ENCODE measurements at places on chromosomes 7 and 10. TPM values are rescaled to one million over a fixed set of nuclear protein-coding genes. Genes with fewer than 3 reads are reported as not detected.

Gene NFKB2
- polyA plus RNA-seq: 22.7 TPM

Gene MOSPD3
- polyA plus RNA-seq: 13.7 TPM

Gene PODXL
- polyA plus RNA-seq: 26.9 TPM

Gene ASAH2B
- 12.5 TPM for polyA plus RNA-seq

GRCh38 chr7:46150202-46150601 lies 229.1 kb upstream of the IGFBP3 start:
- no peaks in the 10 kb centered on the region for H3K36me3 ChIP-seq
- no peak overlapping the region for H3K27ac ChIP-seq
- no peaks in the 10 kb centered on the region for H3K27me3 ChIP-seq
- H3K4me3 ChIP-seq: no peak overlapping the region
- peaks cover 13% of the 10 kb centered on the region for H3K4me1 ChIP-seq

DNA sequence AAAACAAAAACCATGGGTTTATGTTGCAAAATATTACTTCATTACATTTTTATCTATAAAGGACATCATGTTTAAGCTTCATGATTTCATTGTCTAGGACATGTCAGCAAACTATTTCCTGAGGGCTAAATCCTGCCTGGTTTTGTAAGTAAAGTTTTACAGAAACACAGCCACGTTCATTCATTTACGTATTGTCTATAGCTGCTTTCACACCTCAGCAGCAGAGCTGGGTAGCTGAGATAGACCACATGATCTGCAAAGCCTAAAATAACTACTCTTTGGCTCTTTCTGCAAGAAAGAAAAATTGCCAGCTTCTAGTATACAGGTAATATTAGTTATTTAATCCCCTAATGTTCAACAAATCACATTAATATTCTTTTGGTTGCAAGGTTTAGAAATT lies 12.7 kb upstream of the PIP4K2A start:
- no peaks in the 10 kb centered on the region for H3K36me3 ChIP-seq
- DNase-seq: no peak
- H3K4me3 ChIP-seq: no peak overlapping the region

- H3K27ac ChIP-seq: no peak overlapping the region
- DNase-seq: no peak
- H3K27me3 ChIP-seq: no peaks in the 10 kb centered on the region
- no peaks in the 10 kb centered on the region for H3K36me3 ChIP-seq
- no peak overlapping the region for H3K4me3 ChIP-seq
Measured at GRCh38 chr10:76432016-76433012, 1000.9 kb downstream of the LRMDA start.

DNA sequence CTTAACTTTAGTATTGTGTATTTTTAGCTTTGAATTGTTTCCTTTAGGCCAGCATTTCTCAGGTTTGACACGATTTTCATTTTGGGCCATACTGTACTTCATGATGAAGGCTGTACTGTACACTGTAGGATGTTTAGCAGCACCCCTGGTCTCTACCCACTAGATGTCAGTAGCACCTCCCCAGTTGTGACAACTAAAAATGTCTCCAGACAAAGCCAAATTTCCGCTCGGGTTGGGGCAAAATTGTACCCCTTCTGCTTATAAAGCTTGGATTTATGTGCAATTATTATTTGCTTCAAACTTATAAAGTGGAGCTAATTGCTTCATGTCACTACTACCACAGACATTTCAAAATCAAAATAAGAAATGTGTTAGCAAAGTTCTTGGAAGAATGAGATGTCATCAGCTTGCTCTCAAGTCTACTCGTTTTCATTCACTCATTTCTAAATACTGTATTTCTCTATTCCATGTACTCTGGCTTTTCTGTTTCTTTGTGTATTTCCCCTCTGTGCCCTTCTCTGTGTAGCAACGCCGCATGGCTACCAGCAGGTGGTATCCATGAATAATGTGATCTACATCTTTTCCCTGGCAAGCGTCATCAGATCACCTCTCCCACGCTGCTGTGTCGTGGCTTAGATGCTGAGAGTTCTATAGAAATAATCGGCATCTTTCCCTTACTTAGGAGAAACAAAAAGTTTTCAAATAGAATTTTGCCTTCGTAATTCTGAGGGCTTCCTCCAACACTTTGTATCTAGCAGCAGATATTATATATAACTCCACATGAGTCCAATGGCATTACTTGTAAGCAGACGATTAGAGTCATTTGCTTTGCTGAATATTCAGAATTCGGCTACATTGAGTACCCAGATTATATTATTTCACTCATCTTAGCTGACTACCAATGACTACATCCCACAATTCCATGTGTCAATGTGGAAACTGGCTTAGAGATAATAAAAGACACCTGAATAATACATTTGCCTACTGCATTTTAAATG lies 47.8 kb upstream of the CALCR start:
- H3K27me3 ChIP-seq: no peaks in the 10 kb centered on the region
- H3K4me3 ChIP-seq: no peak overlapping the region
- H3K4me1 ChIP-seq: no peaks in the 10 kb centered on the region
- no peaks in the 10 kb centered on the region for H3K36me3 ChIP-seq
- peak; percentile 5 for DNase-seq

DNA sequence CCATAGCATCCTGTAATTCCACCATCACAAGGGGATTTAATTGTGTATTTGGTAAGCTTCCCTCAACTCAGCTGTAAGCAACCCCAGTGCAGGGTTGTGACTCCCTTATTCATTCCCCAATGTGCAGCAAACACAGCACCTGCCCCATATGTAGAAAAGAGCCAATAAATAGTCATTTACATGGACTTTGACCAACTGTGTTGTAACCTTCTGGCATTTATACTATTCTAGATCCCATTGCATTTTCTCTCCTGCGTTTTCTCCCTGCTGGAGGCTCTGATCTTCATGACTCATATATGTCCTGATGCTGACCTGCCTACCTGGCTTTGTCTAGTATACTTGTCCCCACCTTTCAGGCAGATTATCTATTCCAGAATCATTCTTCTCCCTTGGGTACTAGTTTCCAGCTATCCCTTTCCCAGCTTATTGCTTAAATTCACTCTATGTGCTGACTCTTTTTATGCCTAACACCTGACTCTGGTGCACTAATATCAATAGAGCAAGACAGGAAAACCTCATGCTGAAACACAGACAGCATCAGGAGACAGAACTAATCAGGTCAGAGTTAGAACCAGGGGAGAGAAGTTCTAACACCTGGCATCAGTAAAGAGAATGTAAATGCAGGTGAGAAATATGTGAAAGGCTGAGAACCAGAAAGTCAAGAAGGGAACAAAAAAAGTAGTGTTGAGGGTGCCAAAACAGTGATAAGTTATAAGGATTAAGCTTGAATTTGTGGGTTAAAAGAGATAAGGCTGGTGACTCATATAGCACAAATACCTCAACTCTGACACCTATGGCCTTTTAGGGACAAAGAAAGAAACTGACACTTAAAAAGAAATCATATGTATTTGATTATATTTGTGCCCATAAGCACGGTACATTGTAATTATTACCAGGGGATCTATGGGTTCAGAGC lies 402.7 kb downstream of the IPMK start:
- H3K27ac ChIP-seq: peak overlapping the region; percentile 49
- H3K36me3 ChIP-seq: no peaks in the 10 kb centered on the region
- H3K4me3 ChIP-seq: no peak overlapping the region
- no peaks in the 10 kb centered on the region for H3K27me3 ChIP-seq
- DNase-seq: peak; percentile 92

DNA sequence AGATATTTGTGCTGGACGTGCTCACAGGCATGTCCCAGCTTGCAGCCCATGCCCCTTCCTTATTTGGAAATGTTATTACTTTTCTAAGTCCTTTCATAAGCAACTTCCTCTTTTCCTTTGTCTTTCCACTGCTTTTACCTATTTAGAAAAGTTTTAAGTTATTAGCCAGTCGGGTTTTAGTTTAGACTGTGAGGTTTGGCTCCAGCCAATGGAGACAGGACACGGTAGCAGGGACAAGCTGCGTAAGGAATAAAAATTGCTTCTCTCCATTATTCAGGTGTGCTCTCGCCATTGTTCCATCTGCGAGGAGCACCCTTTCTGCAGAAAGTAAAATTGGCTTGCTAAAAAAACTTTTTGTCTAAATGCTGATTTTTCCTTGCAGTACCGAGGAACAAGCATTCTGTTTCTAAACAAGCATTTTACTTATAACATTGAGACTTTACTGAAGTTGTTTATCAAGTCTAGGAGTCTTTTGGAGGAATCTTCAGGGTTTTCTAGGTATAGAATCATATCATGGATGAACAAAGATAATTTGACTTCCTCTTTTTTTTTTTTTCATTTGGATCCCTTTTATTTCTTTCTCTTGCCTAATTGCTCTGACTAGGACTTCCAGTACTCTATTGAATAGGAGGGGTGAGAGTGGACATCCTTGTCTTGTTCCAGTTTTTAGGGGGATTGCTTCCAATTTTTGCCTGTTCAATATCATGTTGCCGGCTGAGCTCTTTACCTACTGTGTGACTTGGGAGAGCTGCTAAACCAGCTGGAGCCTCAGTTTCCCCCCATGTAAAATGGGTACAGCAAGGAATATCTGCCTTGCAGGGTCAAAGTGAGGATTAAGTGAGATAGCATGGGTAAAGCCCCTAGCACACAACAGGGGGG lies 63.8 kb downstream of the ALOX5 start:
- H3K27me3 ChIP-seq: no peaks in the 10 kb centered on the region
- no peak overlapping the region for H3K4me3 ChIP-seq
- H3K4me1 ChIP-seq: no peaks in the 10 kb centered on the region
- no peak for DNase-seq
- no peak overlapping the region for H3K27ac ChIP-seq
- no peaks in the 10 kb centered on the region for H3K36me3 ChIP-seq

GRCh38 chr10:71533936-71534335 lies 137.2 kb downstream of the CDH23 start:
- H3K36me3 ChIP-seq: no peaks in the 10 kb centered on the region
- no peak for DNase-seq
- no peak overlapping the region for H3K4me3 ChIP-seq
- no peaks in the 10 kb centered on the region for H3K4me1 ChIP-seq
- H3K27me3 ChIP-seq: peaks cover 1% of the 10 kb centered on the region
- no peak overlapping the region for H3K27ac ChIP-seq

GRCh38 chr7:77320137-77320536 lies 96.0 kb downstream of the GSAP start:
- H3K27ac ChIP-seq: no peak overlapping the region
- H3K36me3 ChIP-seq: peaks cover 3% of the 10 kb centered on the region
- H3K4me3 ChIP-seq: no peak overlapping the region
- no peak for DNase-seq

Measured in large intestine (tissue), 12 donors.